ENCODE measurements at places on chromosomes 2 and 18.

GRCh38 chr2:136206613-136207012, 88.7 kb upstream of the CXCR4 start:
- no peak for DNase-seq

- no peak for DNase-seq
Measured at GRCh38 chr18:27847412-27847811, 329.5 kb downstream of the CDH2 start.

- no peak for DNase-seq
Measured at GRCh38 chr2:233453916-233454315, 99.6 kb downstream of the DGKD start.

DNA sequence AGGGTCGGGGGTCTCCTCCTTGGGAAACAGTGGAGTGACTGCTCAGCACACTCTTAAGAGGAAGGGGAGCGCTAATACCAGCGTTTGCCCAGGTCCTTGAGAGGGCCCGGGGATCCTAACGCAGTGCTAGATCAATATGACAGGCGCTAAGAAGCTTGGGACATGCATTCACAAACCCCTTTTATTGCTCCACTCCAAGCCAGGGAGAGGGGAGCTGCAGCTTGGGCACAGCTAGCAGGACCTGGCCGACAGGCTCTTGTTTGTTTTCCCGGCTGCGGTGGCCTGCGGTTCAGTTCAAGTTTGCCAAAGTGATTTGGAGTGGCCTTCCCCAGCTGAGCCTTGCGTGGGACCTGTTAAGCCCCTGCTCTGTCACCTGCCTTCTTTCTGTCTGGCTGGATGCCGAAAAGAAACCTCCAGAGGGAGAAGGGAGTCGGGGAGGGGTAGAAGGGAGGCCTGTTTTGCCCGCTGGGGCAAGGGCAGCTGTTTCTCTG, 152.1 kb downstream of the GLI2 start:
- DNase-seq: no peak

GRCh38 chr2:160165996-160166395, 34.1 kb downstream of the ITGB6 start:
- no peak for DNase-seq

DNA sequence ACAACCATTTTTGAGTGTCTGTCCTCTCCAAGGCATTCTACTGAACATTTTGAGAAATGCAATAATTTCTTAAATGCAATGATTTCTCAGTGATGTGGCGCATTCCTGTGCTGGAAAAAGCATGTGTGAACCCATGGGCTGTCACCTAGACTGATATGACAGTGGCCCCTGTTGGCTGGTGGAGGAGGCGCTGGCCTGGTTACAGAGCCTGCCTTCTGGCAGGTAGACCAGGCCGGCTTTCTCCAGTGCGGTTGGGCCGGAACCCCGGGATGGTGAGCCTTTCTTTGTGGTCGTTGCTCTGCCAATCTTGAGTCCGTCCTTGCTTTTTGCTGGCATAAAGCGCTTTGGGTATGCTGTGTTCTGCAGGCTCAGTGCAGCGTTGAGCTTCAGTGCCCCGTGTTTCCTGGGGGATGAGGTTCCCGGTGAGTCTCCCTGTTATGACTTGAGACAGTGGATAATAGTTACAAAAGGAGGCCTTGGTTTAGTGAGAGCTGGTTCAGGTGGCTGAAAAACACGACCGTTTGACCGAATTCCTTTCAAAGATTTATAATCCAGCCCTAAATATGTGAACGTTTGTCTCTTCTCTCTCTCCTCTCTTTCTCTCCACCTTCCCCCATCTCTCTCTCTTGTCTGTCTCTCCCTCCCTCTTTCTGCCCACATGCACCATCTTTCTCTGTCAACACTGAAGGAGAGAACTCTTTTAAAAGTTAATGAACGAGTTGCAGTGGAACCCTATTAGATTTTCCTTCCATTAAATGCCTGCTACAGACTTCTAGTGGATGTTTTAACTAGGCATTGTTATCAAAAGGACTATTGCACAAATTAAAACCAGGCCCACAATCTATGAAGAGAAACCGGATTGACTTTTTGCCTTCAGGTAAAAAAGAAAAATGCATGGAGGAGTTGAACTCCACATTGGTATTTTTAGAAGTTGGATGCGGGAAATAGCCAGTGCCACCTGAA, 34.0 kb downstream of the TSHZ1 start:
- no peak for DNase-seq

DNA sequence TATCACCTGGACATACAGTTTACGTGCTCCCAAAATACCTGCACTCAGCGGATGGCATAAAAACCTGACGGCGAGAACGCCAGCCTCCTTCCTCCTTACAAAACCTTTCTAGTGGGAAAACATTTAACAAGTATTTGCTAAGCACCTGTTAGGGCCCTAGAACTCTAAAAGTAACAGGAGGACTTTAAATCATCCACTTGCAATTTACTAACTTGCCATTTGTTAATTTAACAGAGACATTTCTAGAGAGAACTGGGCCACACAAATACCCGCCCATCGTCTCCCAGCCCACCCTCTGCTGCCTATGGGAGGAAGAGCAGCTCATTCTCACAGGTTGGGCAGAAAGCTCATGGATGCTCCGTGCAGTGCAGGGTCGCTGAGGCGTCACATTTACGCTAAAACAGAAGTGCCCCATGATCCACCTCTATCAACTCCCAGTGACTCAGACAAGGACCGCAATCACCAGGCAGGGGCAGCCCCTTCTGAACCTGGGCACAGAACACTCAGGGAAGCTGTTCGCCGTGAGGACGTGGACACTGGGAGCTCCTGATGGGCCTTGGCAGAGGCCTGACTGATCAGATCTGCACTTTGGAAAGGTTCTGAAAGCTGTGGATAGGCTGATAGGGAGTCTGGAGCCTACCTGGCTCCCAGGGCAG, 106.9 kb downstream of the HDAC4 start:
- no peak for DNase-seq

DNA sequence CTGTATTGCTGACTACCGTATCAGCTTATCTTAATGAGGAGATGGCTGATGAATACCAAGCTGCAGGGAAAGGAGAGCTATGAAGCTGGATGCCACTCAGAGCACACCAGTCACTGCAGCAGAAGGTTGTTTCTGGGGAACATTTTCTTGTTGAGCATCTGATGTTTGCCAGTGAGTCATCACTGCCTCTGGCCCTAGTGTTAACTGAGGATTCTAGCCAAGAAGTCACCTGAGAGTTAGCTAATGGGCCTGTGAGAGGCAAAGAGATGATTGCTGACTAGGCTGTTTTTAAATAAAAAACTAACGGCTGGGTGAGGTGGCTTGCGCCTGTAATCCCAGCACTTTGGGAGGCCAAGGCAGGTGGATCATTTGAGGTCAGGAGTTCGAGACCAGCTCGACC, 37.9 kb downstream of the CCDC150 start:
- DNase-seq: no peak

DNA sequence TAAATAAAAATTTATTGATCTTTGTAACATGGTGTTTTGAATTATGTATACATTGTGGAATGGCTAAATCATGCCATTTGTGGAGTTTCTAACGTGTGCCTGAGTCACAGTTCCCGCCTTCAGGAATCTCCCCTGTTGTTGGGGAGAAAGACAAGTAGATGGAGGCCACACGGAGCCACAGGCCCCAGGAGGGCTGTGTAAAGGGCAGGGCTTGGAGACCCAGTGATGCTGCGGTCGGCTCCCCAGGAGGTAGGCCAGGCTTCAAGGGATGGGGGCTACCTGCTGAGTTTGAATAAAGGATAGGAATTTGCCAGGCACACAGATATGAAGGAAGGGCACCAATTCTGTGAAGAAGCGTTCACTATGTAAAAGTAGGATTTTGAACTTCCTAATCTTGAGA, 257.1 kb downstream of the GBX2 start:
- no peak for DNase-seq

DNA sequence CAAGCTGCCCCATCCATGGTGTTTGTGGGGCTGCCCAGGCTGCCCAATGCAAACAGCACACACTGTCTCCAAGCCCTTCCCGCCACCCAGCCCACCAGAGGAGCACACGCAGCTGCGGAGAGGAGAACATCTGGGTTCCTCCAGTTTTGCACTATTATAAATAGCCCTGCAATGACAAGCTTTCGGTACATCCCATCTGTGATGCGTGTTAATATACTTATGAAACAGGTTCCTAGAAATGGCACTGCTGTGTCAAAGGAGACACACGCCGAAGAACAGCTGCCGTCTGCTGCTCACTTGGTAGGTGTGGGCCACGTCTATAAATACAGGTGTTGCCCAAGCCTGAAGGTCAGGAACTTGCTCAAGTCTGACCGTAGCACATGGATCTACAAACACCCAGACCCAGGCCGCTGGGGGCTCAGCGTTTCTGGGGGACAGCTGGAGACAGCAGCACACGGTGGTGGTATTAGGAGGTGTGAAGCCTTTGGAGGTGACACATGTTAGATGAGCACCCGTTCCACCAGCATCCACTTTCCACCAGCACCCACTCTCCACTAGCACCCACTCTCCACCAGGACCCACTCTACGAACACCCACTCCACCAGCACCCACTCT, 34.3 kb downstream of the PXDN start:
- no peak for DNase-seq

DNA sequence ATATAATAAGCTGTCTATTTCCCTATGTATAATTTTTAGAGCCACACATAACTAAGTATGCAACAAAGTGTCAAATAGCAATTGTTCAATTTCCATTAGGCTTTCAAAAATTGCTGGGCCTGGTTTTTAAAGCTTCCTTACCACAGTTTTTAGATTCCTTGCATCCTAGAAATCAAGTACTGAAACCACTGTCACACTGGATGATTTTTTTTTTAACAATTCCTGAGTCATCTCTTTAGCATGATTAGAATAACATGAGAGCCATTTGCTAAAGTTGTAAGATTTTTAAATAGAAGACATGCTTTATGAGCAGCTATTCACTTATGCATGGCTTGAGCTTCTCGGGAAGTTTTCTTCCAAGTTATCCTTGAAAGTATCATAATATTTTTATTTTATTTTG, 319.5 kb upstream of the NXPH2 start:
- DNase-seq: no peak

DNA sequence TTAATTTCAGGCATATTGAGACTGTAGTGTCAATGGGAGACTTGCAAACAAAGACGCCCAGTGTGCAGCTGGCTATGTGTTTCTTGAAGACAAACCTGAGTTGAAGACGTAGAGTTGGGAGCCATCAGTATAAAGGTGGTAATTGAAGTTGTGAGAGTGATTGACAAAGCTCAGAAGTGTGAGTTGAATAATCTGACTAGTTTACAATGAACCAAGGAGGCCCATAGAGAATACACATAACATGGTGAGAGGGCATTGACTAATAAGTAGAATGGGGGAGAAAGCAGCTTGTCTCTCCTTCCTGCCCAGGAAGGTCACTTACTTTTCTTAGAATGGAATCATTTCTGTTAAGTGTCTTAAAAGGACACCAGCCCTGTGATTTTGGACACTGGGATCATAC, 14.1 kb downstream of the SP110 start:
- no peak for DNase-seq

GRCh38 chr2:71457123-71457915, 4.0 kb downstream of the DYSF start:
- no peak for DNase-seq

DNA sequence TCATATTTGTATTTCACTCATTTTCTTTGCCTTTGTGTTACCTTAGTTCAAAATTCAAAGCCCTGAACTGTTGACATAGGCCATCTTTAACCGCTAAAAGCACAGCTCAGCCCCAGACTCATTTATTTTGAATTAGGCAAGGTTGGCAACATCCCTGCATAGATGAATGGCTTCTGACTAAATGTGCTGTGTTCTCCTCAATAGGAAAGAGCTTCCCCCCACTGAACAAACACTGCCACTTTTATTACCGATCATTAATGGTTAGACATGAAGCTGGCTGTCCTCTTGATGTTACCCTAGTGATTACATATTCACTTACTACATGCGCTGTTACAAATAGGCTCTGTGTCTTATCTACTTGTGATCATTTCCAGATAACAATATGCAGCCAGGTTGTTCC, 170.7 kb downstream of the ADCYAP1 start:
- no peak for DNase-seq

- no peak for DNase-seq
Measured at GRCh38 chr18:8081872-8082553, 514.9 kb downstream of the PTPRM start.

GRCh38 chr2:26462511-26463243, 15.2 kb downstream of the OTOF start:
- no peak for DNase-seq

- no peak for DNase-seq
Measured at GRCh38 chr2:25316101-25316500, 25.6 kb downstream of the DNMT3A start.

Measured in GM12891 (cell line).